ENCODE measurements at places on chromosomes 16 and 17.

- DNase-seq: no peak
Measured at GRCh38 chr16:87897521-87898505, 28.5 kb upstream of the SLC7A5 start.

DNA sequence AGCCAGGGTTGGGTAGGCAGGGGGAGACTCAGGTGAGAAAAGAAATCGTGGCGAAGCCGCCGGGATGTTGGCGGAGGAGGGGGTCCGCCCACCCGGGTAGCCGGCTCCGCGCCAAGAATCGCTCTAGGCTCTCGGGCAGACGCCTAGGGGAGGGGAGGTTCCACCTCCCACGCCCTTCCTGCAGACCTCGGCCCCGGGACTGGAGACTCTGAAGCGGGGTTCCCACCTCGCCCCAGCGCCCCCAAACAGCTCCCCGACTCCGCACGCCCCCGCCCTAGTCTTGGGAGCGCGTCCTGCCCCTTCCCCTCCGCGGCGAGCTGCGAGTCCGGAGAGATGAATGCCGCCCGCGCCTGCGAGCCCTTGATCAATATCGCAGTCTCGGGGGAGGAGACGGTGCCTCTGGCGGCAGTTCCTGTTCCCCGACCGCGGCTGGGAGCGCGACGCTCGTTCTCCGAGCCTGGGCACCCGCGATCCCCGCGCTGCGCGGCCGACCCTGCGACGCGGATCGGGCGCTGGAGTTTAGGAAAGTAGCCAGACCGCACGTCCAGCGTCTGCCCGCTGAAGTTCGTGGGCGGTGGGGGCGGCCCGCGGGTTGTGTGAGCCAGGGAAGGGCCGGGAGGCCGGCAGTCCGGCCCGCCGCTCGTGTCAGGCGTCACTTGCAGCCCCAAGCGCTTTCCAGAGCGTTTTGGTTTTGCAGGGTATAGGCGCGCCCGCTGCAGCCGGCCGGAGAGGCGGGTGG lies 790 bp downstream of the CRHR1 start:
- DNase-seq: peak; percentile 52

GRCh38 chr17:1223662-1224061 lies 43.9 kb upstream of the ABR start:
- DNase-seq: no peak

- no peak for DNase-seq
Measured at GRCh38 chr17:39834017-39834416, 30.1 kb downstream of the IKZF3 start.

- DNase-seq: peak; percentile 49
Measured at GRCh38 chr16:48811478-48811877, 201.5 kb upstream of the N4BP1 start.

GRCh38 chr16:55081622-55082590 lies 151.2 kb downstream of the IRX5 start:
- DNase-seq: no peak

GRCh38 chr17:57607553-57608120 lies 137.5 kb downstream of the CCDC182 start:
- DNase-seq: no peak

- DNase-seq: peak; percentile 35
Measured at GRCh38 chr16:67967958-67968399, 458 bp downstream of the SLC12A4 start.

GRCh38 chr17:59372138-59372751 lies 40.8 kb downstream of the YPEL2 start:
- DNase-seq: no peak

GRCh38 chr17:83177611-83178532 lies 98.5 kb downstream of the METRNL start:
- DNase-seq: no peak

- DNase-seq: no peak
Measured at GRCh38 chr17:29483503-29483902, 83.3 kb downstream of the ABHD15 start.

DNA sequence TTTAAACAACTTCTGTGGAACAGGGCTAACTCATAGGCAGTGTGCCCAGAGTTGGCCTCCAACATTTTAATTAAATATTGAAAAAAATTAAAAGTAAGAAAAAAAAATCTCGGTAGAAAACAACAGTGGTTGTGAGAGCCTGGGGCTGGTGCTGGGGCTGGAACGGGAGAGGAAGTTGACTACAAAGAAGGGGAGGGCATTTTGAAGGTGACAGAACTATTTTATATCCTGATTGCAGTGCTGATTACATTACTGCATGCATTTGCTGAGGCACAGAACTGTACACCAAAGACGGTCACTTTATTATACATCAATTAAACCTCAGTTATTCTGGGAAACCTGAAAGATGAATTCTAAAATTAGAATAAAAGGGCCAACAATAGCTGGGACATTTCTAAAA lies 142.5 kb downstream of the PARN start:
- peak; percentile 26 for DNase-seq

DNA sequence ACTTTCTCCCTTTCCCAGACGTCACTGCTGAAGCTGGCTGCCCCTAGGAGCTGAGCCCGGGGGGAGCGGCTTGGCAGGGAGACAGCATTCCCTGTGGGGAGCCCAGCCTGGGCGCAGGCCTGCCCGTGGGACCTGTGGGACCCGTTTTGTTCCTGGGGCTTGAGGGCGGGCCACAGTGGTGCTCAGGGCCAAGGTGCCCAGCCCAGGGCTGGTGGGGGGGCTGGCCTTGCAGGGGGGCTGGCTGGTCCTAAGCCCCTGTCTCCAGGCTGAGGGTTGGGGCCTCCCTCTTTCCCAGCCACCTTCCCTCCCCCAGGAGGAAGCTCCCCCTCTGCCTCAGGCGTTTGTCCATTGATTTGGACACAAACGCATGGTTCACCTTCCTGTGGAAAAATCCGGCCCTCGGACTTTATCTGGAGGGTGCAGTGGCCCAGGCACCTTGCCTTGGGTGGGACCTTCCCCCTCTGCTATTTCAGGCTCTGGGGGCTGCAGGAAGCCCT lies 4.4 kb downstream of the NHERF2 start:
- no peak for DNase-seq

DNA sequence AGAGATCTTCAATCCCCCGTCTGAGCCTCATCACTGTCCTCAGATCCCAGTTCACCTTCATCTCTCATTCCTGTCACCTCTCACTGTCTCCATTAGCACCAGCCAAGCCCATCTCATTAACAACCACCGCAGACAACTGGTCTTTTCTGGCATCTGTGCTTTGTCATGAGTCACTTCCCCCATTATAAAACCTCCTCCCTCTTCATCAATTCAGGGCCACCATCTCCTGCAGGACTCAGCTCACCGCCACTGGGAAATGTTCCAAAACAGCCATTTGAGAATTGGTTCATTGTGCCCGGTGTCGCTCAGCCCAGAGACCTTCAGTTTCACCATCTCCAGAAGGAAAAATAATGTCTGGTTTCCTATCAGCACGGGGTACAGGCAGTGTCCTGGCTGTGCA lies 56.9 kb upstream of the TEKT3 start:
- DNase-seq: peak; percentile 78

GRCh38 chr17:35752471-35752870 lies 568 bp downstream of the GAS2L2 start:
- DNase-seq: no peak

DNA sequence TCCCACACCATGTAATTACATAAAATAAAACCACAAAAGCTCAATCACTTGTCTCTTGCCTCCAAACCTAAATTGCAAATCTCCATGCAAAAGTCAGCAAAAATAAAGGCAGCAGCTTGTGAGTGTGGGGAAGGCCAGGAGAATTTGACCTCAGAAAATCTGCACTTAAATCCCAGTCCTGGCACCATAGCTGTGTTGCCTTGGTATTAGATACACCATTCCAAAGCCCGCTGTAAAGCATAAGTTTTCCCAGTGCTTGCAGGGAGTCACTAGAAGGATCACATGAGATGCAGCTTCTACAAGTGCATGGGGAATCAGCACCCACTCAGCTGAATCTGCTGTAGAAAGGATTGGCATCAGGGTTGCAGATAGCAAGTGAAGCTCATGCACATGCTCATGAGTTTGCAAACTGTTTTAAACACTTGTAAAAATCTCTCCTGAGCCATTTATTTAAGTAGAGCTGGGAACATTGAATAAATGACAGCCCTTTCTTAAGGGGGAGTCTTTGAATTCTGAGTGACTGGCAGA lies 495.0 kb upstream of the HSBP1 start:
- DNase-seq: no peak

- no peak for DNase-seq
Measured at GRCh38 chr17:17415006-17415405, 61.8 kb upstream of the MED9 start.

GRCh38 chr16:86874141-86874540 lies 295.8 kb downstream of the FOXL1 start:
- peak; percentile 42 for DNase-seq

- DNase-seq: no peak
Measured at GRCh38 chr16:21021316-21021715, 120.7 kb downstream of the LYRM1 start.

DNA sequence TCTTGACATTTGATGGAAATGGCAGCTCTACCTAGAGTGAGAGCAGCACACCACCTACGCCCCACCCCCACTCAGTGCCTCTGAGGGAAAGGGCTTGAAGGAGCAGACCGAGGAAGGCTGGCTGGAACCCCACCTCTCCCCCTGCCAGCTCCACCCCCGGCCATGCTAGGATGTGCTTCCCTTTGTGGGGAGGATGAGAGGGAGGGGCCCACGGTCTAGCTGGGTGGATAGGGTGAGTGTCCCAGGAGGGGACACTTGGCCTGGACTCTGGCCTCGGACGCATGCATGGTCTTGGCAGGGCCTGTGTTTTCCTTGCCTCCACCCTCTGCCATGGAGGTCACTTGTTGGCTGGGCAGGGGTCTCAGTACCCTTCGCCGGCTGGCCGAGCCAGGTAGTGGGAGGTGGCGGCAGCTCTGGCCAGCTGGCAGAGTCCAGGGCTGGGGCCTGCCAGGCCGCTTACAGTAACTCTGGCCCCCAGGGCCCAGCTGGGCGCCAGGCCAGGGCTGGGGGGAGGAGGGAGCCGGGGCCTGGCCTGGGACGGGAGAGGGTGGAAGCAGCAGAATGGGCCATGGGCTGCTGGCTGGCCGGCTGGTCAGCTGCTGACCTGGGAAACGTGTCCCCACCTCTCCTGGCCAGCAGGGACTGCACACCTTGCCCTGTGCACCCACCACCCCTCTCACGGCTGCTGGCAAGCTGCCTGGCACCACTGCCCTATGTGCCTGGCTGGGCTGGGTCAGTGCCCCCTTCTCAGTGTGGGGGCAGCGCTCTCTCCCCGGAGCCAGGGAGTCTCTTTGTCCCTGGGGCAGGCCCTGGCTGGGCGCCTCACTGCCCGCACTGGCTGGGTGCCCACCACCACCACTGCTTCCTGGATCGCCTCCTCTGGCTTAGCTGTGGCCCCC lies 23.0 kb downstream of the RARA start:
- no peak for DNase-seq

- peak; percentile 54 for DNase-seq
Measured at GRCh38 chr16:81238296-81239011, at the start of gene BCO1. Gene BCO1 (plus strand): TSS chr16:81238689. CDS start chr16:81238909, 220 bp downstream.

GRCh38 chr16:72646615-72647014 lies 401.3 kb downstream of the ZFHX3 start:
- no peak for DNase-seq

GRCh38 chr17:79866791-79867518 lies 27.7 kb upstream of the CBX4 start:
- no peak for DNase-seq

DNA sequence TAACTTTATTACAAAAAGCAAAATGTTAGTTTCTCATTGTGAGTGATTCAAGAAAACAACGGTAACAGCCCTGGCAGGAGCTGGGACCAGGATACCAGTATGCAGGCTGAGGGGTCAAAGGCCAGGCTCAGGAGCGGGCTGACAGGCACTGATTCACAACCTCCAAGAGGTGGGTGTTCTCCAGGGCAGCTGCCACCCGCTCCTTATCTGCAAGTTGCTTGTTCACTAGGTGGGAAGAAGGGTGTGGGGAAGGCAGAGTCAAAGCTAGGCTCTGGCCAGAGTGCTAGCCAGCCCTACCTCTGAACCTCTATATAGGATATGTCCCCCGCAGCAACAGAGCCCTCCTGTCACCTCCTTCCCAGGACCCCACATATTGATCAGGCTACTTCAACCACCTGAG lies 2.1 kb downstream of the CIAO2B start:
- no peak for DNase-seq

GRCh38 chr17:46199379-46199778 lies 6.2 kb upstream of the KANSL1 start:
- DNase-seq: no peak

- no peak for DNase-seq
Measured at GRCh38 chr17:9057310-9057709, 36.0 kb downstream of the NTN1 start.

DNA sequence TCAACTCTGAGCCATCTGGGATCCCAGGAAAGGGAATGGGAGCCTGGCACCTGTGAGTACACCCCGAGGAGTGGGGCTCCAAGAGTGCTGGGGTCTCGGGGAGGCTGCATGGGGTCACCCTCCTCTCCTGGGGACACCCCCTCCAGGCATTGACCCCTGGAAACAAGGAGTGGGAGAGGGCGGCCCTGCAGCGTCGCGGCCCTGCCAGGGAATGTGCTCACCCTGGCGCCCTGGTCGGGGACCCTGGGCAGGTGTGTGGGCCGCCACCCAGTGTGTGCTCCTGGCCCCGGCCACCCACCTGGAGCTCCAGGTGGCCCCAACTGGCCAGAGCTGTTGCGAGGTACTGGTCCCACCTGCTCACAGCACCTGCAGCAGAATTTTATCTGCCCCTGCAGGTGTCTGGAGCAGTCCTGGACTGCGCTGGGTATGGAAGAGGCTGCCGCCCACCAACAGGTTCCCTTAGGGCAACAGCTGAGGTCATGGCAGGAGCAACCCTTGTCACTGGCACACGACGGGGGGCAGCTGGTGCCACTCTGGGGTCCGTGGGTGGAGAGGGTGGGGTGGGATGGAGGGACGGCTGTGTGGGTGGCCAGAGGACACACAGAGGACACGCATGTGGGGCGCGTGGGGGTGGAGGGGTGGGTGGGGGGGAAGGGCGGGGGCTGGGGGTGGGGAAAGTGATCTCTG lies 5.4 kb upstream of the PABPN1L start:
- no peak for DNase-seq

GRCh38 chr16:55876854-55877253 lies 1.7 kb upstream of the CES5A start:
- DNase-seq: peak; percentile 88

DNA sequence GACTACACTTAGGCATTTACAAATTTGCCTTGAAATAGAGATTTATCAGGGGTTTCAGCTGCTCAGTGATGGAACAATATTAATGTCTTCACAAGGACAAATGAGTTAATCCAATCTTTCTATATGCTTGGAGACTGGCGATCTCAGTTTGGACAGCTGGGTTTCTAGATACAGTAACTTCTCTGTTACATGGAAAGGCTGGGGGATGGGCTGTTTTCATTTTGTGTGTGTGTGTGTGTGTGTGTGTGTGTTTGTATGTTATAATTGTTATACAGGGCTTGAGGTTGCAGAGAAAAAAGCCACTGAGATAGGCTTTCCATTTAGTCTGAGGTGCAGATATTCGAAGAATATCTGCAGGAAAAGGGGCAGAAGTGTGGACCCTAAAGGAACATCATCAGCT lies 359.3 kb upstream of the SALL1 start:
- no peak for DNase-seq

DNA sequence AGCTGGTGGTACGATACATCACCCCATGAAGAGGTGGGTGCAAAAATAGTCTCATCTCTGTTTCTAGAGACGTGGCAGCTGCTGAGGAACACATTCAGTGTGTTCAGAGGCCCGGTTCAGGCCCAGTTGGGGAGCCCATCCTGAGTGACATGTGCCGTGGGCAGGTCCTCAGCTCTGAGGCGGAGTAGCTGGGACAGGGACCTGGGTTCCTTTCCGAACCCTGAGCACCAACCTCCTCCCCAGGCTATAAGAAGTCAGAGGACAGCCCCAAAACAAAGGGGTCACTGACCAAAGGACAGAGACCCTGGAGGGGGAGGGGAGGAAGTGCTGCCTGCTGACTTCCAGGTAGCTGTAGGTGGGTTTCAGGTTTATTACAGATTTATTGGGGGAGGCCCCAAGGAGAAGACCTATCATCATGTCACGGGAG lies 5.1 kb downstream of the LDHD start:
- no peak for DNase-seq
